ENCODE measurements at places on chromosomes 16 and 17.
A peak's percentile ranks its signal among the peaks of the same experiment; 100 is the strongest.

DNA sequence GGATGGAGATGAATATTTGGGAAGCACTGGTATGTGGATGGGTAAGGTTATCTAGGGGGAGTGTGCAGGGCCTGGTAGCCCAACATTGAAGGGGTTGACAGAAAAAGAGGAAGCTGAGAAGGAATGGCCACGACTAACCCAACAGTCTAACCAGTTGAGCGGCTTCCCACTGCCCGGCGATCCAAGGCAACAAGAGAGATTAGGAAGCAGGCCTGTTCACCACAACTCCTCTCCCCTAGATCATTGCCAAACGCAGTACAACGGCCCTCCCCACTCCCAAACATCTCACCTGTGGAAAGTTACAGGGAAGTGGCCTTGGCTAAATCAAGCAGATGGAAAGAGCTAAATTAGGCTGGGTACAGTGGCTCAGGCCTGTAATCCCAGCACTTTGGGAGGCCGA, 11.2 kb upstream of the RANGRF start:
- DNase-seq = no peak

GRCh38 chr17:79087428-79088143, 13.0 kb downstream of the ENGASE start:
- peak; percentile 51 for DNase-seq

DNA sequence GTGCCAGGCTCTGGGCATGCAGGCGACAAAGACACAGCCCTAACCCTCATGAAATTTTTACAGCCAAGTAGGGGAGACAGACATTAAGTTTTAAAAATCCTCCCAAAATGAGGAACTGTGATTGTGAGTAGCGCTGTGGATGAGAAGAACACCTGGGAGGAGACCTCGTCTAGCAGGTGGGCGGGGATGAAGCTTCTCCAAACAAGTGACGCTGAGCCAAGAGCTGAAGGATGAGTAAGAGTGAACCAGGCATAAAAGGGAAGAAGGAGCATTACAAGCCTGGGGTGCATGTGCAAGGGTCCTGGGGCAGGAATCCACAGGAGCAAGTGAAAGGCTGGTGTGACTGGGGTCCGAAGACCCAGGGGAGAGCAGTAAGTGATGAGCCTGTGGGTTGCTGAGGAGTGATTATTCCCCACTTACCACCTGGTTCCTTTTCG, 149.4 kb upstream of the HS3ST2 start:
- DNase-seq = no peak

- no peak for DNase-seq
Observed at GRCh38 chr16:48681520-48681919, 71.5 kb upstream of the N4BP1 start.

- DNase-seq = no peak
Observed at GRCh38 chr17:9677411-9677810, 32.1 kb downstream of the USP43 start.

- DNase-seq = no peak
Observed at GRCh38 chr16:72876221-72876620, 171.7 kb downstream of the ZFHX3 start.

GRCh38 chr17:75720656-75721462, at the start of gene ITGB4:
TSS of gene ITGB4 (plus strand) at chr17:75721459. CDS start at chr17:75724704, 3,245 bp downstream.
- DNase-seq = peak; percentile 29

DNA sequence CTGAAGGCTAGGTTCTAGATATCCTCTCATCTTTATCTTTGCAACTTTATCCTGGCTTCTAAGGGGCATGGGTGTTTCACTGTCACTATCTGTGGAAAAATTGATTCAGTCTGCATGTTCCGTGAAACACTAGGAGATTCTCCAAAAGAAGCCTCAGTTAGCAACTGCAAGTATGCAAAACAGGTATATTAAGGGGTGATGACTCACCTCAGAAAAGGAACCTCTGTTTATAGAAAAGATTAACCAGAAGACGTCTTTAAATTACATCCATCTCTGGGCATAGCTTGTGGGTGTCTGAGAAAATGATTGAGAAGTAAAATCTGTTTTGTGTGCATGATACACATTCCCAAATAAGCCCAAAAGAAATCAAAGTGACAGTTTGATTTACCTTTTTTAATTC, 353.8 kb upstream of the HSBP1 start:
- DNase-seq = no peak

DNA sequence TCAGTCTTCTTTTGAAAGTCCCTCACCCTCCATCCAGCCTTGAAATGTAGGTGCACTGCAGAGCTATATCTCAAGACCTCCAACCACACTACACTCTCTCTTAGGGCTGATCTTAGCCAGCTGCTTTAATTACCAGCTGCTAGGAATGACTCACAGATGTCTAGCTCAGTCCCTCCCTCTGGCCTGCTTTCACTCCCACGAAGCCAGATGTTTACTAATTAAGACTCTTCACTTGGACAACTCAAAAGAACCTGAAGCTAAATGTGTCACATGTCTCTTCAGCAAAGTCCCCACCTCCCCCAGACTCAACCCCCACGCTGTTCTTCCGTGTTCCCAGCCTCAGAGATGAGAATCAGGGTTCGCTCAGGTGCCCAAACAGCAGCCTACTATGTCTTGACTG, 2.6 kb downstream of the GTF3C1 start:
- DNase-seq = no peak

- no peak for DNase-seq
Observed at GRCh38 chr17:45227101-45227925, 5.6 kb downstream of the FMNL1 start.

DNA sequence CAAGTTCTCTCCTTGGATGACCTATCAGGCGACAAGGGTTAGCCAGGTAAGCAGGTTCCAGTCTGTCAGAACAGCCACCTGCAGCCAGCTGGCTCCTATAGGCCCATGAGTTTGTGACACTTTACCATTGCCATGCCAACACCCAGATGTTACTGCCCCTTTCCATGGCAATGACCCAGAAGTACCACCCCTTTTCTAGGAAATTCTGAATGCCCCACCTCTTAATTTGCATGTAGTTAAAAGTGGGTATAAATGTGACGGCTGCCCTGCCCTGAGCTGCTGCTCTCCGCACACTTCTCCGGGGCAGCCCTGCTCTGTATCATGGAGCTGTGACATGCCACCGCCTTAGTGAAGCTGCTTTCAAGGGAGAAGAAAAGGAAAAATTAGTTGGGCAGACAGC, 10.0 kb upstream of the SECTM1 start:
- DNase-seq = no peak

DNA sequence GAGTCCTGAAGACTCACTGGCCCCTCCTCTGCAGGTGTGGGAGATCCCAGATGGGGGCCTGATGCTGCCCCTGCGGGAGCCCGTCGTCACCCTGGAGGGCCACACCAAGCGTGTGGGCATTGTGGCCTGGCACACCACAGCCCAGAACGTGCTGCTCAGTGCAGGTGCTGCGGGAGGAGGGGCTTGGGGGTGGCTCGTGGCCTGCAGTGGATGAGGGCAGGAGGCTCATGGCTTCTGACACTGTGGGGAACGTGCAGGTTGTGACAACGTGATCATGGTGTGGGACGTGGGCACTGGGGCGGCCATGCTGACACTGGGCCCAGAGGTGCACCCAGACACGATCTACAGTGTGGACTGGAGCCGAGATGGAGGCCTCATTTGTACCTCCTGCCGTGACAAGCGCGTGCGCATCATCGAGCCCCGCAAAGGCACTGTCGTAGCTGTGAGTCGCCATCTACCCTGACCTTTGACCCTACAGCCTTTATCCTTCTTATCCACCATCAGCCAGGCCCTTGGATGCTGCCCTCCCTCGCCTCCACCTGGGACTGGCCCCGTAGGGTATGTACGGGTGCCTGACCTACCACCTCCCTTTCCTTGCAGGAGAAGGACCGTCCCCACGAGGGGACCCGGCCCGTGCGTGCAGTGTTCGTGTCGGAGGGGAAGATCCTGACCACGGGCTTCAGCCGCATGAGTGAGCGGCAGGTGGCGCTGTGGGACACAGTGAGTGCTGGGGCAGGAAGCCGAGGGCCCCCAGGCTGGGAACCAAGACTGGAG, 3.6 kb downstream of the CORO1A start:
- DNase-seq = no peak

DNA sequence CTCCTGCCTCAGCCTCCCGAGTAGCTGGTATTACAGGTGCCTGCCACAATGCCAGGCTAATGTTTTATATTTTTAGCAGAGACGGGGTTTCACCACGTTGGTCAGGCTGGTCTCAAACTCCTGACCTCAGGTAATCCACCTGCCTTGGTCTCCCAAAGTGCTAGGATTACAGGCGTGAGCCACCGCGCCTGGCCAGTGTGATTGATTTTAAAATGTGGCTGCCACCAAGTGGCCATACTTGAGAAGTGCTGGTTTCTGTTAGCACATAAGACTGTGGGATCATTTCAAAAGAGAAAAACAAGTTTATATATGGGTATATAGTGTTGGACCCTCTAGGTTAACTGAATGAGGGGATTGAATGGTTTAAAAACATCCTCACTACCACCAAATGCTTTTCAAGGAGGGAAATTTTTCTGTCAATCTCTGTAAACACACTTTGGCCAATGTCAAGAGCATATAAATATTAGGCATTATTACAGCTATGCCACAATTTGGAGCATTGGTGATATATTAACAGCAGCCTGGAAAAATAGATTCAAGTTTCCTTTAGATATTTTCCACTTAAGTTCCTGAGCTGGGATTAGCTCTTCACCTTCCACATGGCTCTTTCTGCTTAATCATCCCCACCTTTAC, 13.5 kb upstream of the DHRS13 start:
- DNase-seq = no peak

- no peak for DNase-seq
Observed at GRCh38 chr17:78401246-78401645, 22.8 kb downstream of the PGS1 start.

DNA sequence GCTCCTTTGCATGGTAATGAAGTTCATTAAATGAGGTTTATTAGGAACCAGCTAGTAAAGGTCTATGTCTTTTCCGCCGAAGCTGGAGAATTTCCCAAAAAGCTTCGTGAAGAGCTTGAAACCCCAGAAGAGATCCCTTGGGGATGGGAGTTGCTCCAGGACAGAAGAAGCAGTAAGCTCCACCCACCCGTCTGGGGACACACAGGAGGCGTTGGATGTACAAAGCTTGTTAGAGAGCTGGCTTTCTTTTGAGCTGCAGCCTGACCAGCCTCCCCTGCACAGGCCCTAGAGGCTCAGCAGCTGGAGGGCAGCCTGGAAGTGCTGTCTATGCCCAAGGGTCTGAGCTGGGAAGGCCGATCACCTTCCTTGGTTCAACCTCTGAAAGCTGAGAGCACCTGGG, 147.4 kb upstream of the SDK2 start:
- DNase-seq = no peak

DNA sequence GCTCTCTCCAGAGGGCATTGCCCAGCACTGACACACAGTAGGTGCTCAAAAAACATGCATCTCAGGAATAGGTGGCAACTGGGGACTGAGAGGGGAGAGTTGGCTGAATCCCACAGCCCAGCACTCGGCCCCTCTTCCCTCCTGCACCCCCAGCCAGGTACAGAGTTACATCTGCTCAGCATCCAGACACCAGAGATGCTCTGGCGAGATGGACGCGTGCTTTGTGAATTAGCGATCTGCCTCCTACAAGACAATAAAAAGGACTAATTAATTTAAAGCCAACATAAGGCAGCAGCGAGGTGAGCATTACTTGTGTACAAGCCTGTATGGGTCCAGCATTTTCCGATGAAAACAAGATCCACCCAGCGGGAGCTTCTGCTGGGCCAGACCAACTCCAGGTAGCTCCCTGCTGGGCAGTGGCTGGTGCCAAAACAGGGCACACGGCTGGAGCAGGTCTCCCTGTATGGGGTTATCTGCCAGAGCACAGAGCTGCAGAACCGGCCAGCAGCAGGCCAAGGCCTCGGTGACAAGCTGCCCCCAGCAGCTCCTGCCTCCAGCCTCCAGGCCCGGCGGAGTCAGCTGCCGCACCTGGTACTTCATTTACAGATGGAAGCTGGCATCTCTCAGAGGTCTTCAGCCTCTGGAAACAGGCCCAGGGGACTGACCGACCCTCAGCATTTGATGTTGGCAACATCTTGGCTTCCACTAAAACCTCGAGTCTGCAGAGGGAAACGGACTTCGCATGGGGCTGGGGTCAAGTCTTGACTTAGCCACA, 219.7 kb upstream of the SDK2 start:
- no peak for DNase-seq

- no peak for DNase-seq
Observed at GRCh38 chr16:55622930-55623561, 32.7 kb upstream of the SLC6A2 start.

- DNase-seq = no peak
Observed at GRCh38 chr16:4700380-4700996, 7.1 kb downstream of the NUDT16L1 start.

GRCh38 chr17:30368912-30369720, 9.6 kb upstream of the CPD start:
- no peak for DNase-seq

- DNase-seq = no peak
Observed at GRCh38 chr17:75945211-75945610, 4.4 kb upstream of the FBF1 start.

DNA sequence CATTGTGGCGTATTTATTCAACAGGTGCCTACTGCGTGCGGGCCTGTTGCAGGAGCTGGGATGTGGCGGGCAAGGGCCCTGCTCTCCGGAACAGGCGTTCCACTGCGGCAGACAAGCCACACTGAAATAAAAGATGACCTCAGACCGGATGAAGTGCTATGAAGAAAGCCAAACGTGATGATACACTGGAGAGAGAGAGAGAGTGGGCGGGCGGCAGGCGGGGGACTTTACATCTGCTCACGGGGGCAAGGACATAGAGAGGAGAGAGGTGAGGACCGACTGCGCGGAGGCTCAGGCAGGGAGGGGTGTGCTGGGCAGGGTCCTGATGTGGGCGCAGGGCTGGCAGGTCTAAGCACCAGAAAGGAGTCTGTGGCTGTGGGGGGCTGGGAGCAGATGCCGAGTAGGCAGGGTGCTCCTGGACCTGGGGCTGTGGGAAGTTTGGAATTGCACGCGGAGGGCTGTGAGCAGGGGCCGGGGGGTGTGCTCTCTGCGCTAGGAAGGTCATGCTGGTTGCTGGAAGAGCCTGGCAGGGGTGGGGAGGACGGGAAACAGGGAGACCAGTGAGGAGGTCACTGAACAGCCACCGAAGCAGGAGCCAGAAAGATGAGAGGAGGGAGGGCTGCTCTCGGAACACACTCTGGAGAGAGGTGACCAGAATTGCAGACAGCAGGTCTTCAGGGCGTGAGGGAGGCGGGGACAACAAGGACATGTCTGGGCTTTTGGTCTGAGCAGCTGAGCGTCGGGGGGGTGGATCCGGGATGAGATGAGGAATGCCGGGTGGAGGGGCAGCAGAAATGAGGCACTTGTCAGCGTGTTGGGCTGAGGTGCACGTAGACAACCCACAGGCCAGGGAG, 9.9 kb downstream of the MXRA7 start:
- DNase-seq = no peak

GRCh38 chr17:83200231-83200699, 120.9 kb downstream of the METRNL start:
- DNase-seq = no peak

DNA sequence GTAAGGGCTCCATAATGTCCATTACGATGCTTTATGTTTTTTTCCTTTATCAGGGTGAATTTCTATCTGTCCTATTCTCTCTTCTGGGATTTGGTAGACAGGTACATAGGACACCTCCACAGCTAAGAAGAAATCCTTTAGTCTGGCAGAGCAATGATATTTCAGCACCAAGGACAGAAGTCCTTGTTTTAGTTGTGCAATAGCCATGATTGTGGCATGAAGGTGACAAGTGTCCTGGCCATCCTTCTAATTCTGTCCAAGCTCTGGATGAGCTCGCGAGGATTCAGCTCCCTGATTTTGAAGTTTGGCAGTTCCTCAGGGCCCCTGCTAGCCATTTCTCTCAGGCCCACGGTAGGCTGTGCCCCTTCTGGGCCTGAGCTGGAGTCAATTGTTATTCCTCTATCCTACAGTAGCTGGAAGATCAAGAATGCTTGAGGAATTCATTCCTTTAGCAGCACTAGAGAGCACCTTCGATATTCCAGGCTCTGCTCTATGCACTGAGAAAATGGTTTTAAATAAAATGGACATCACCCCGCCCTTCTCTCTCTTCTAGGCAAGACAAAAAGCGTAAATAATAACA, 320.8 kb downstream of the XYLT1 start:
- DNase-seq = no peak
